ENCODE measurements at places on chromosomes 6 and 20. TPM values are rescaled to one million over a fixed set of nuclear protein-coding genes. Genes with fewer than 3 reads are reported as not detected.

KHDRBS2 gene
- not detected for total RNA-seq

MYLK4 gene
- total RNA-seq, result 0.44 TPM

DCDC2 gene
- not detected for total RNA-seq

CGA gene
- not detected for total RNA-seq

FAM83C gene
- total RNA-seq, result not detected

CDSN gene
- not detected for total RNA-seq

CDS2 gene
- 39.4 TPM for total RNA-seq

SGK2 gene
- total RNA-seq, result not detected

ELOVL2 gene
- under 0.01 TPM for total RNA-seq

OR2B6 gene
- total RNA-seq, result not detected

KIZ gene
- 33.2 TPM for total RNA-seq

CLPSL2 gene
- total RNA-seq, result not detected

TRPC4AP gene
- 90.2 TPM for total RNA-seq

RPN2 gene
- total RNA-seq, result 233 TPM

BRPF3 gene
- total RNA-seq, result 14.4 TPM

MAK gene
- not detected for total RNA-seq

ADGRF5 gene
- total RNA-seq, result under 0.01 TPM

PPP1R14C gene
- total RNA-seq, result 0.29 TPM

ULBP3 gene
- total RNA-seq, result 28.4 TPM

HEY2 gene
- total RNA-seq, result not detected

GLP1R gene
- total RNA-seq, result not detected

RGS17 gene
- total RNA-seq, result 25.5 TPM

IGF2R gene
- 170 TPM for total RNA-seq

PSORS1C1 gene
- total RNA-seq, result 0.29 TPM

DAAM2 gene
- 7.4 TPM for total RNA-seq

USP49 gene
- 2.2 TPM for total RNA-seq

CALHM4 gene
- total RNA-seq, result not detected

CDC40 gene
- total RNA-seq, result 32.4 TPM

TMEM151B gene
- total RNA-seq, result under 0.01 TPM

PNPLA1 gene
- total RNA-seq, result not detected

UBD gene
- total RNA-seq, result 0.66 TPM

RNF39 gene
- not detected for total RNA-seq

TNFAIP3 gene
- total RNA-seq, result 10.6 TPM

SAPCD1 gene
- total RNA-seq, result 1.9 TPM

ELOVL4 gene
- 8.7 TPM for total RNA-seq

TAAR6 gene
- not detected for total RNA-seq

KCNK15 gene
- total RNA-seq, result 0.29 TPM

HTR1B gene
- total RNA-seq, result 0.15 TPM

DACT2 gene
- total RNA-seq, result not detected

CYP39A1 gene
- 1.3 TPM for total RNA-seq

TAGAP gene
- total RNA-seq, result not detected

YWHAB gene
- 158 TPM for total RNA-seq

OR2H2 gene
- not detected for total RNA-seq

HLA-DOB gene
- 0.29 TPM for total RNA-seq

FNDC11 gene
- 1.8 TPM for total RNA-seq

BMP6 gene
- total RNA-seq, result 1.3 TPM

MC3R gene
- not detected for total RNA-seq

NT5E gene
- 428 TPM for total RNA-seq

RAB32 gene
- 119 TPM for total RNA-seq

RAD21L1 gene
- not detected for total RNA-seq

SMPDL3A gene
- 18.0 TPM for total RNA-seq

COL19A1 gene
- not detected for total RNA-seq

RHAG gene
- total RNA-seq, result not detected

TBXT gene
- not detected for total RNA-seq

SLC9A8 gene
- total RNA-seq, result 7.3 TPM

FOXS1 gene
- not detected for total RNA-seq

EYS gene
- total RNA-seq, result 0.50 TPM

All from smooth muscle cell of trachea (primary cell).